ENCODE measurements at places on chromosomes 1 and 21.

GRCh38 chr1:62012095-62012494 is 182.6 kb upstream of the L1TD1 start:
- DNase-seq: no peak

DNA sequence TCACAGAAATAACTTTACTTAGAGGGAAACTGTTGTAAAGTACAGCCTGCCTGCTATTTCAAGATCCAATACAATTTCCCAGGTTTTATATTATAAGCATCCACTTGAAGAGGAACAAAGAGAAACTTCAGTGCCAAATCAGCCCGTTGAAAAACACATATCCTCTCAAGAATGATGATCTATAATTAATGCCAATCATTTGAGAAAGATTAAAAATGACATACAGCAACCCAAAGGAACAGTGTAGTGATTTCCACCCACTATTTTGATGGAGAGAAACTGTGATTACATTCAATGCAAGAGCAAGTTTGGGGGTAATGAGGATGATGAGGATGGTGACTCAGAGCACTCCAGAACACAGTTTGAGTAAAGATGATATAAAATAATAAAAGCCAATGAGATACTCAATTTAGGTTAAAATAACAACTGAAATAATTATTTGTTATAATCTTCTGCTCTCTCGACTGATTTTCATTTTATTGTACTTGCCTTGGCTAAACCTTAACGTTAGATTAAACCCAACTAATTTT is 715.5 kb downstream of the NCAM2 start:
- DNase-seq: no peak

- DNase-seq: no peak
Measured at GRCh38 chr21:41048145-41048544, 119.8 kb upstream of the BACE2 start.

DNA sequence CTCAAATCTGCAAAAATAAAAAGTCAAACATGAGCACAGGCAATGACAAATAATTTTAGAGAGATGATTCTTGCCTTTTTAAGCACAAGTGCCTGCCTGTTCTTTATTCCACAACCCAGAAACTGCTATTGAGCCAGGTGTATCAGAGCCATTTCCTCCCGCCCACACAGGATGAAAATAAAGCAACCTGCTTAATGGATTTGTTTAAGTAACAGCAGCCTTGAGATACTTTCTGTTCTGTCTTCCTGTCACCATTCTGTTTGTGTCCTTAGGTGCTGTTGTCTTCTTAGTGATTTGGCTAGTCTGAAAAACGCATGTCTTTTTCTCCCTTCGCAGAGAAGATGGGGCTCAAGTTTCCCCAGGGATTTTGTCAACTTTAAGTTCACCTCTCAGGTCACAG is 11.4 kb downstream of the RPE65 start:
- no peak for DNase-seq

GRCh38 chr1:20165522-20165951 is 20.4 kb upstream of the UBXN10 start:
- DNase-seq: no peak

GRCh38 chr1:12171206-12172041 is 4.6 kb downstream of the TNFRSF1B start:
- DNase-seq: peak; percentile 45

- no peak for DNase-seq
Measured at GRCh38 chr1:205576805-205577761, 54.7 kb downstream of the ELK4 start.

- DNase-seq: no peak
Measured at GRCh38 chr1:2344744-2345296, 46.5 kb downstream of the MORN1 start.

DNA sequence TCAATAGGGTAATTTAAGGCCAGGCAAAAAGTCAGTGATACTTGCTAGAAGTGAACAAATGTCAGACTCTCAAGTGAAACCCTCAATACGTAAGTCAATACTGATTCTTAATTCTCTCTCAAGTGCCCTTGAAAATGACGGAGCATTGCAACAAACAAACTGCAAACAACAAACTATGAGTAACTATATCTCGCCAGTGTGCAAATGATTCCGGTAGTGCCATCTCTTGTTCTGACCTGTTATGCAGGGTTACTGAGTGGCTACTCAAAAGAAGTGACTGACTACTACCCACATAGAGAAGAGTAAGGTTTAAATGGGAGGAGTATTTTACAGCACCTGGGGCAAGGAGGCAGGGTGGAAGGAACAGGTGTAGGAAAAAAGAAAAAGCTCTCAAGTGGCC is 1.6 kb downstream of the SLC19A2 start:
- no peak for DNase-seq

GRCh38 chr1:225817611-225818061 is 7.7 kb downstream of the EPHX1 start:
- no peak for DNase-seq

GRCh38 chr1:162997499-162998285 is 71.5 kb upstream of the RGS4 start:
- no peak for DNase-seq

- peak; percentile 75 for DNase-seq
Measured at GRCh38 chr1:172845371-172845770, 186.5 kb downstream of the FASLG start.

DNA sequence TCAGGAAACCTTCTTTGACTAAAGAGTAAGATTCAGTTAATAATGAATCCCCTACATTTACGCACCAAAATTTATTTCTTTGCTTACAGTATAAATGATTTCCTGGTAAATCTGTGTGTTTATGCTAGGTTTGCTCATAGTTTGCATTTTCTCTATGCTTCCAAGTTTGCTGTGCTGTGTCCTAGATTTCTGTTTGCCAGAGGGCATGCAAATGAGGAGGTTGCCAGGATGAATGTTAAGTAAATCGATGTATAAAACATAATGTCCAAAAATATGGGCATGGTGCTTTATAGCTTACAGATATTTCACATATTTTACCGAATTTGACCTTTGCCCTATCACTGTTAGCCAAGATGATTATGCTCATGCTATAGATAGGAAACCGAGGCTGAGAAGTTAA is 63.8 kb downstream of the TBX19 start:
- no peak for DNase-seq

DNA sequence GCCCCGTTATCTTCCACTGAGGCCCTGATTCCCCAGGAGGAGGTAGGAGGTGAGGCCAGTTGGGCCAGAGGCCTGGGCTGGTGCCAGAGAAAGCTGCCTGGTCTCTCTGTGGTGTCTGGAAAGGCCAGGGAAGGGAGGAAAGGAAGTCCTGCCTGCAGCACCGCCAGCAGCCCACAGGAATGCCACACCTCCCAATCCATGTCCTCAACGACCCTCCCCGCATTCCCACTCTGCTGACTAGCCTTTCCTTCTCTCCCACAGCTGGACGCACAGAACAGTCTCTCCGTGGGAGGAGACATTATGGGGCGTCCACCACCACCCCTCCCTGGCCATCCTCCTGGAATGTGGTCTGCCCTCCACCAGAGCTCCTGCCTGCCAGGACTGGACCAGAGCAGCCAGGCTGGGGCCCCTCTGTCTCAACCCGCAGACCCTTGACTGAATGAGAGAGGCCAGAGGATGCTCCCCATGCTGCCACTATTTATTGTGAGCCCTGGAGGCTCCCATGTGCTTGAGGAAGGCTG is 18.0 kb downstream of the CSF1 start:
- no peak for DNase-seq

GRCh38 chr1:151915061-151915686 is 5.9 kb upstream of the THEM4 start:
- no peak for DNase-seq

DNA sequence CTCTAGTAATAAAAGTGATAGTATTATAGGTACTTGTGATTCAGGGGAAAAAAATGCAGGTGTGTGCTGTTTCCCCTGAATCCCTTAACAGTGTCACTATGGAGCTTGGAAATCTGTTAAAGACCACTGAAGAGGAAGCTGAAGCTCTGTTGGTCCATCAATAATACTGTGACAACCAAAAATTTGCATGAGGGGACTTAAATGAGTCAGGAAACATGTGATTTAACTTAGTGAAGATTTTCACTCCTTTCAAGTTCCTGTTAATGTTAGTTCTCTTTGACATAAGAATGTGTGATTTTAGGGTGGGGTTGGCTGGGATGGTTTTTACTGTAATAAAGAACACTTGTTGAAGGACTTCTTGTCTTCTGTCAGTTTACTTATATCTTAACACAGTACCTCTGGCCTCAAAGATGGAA is 32.0 kb downstream of the VANGL2 start:
- no peak for DNase-seq

DNA sequence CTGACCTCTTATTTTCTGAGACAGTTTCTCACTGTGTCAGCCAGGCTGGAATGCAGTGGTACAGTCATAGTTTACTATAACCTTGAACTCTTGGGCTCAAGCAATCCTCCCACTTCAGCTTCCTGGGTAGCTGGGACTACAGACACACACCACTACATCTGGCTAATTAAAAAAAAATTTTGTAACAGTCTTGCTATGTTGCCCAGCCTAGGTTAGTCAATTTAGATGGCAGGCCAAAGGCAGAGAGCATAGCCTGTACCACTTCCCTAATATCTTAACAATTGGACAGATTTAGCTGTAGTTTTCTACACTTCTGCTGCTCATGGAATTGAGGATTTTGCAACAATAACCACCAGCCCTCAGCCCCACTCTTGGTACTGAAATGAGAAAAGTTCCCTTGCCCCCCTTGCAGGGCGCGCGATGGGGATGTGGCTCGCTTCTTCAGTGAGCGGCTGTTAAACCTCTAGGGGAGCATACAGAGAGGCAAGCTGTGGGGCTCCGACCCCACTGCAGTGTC is 34.9 kb upstream of the PTGFRN start:
- no peak for DNase-seq

GRCh38 chr21:46285761-46286647 is at the start of gene YBEY:
TSS of gene YBEY (plus strand) at chr21:46286342. CDS start at chr21:46286914, 572 bp downstream.
- DNase-seq: peak; percentile 93

DNA sequence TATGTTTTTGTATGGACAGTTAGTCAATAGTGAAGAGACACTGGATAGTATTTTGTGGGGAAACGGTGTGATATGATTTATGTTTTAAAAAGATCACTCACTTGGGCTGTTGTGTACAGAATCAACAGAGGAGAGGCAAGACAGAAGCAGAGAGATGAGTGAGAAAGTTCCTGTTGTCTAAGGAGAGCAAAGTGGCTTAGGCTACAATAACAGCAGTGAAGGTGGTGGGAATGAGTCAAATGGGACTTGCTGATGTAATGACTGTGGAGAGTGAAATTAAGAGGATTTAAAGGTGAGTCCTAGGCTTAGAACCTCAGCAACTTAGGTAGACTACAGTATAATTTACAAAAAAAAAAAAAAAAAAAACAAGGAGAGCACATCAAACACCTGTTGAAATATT is 169.2 kb upstream of the HP1BP3 start:
- DNase-seq: no peak

GRCh38 chr1:23554481-23555269 is 4.6 kb downstream of the ID3 start:
- DNase-seq: peak; percentile 84

DNA sequence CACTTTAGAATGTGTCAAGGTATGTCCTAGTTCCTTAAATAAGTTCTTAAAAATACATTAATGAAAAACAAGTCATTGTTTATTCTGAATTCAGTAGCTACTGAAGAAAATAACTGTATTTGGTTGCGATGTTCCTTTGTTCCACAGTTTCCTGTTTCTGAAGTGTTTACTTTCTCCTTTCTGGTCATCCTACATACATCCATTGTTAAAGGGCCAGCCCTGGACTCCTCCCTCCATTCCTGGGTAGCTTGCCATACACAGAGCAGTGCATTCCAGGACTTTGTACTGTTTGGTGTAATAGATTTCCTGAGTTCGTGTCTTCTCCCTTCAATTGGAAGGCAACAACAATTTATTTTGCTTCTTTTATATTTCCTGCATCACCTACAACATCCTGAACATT is 845.4 kb upstream of the CXADR start:
- no peak for DNase-seq

DNA sequence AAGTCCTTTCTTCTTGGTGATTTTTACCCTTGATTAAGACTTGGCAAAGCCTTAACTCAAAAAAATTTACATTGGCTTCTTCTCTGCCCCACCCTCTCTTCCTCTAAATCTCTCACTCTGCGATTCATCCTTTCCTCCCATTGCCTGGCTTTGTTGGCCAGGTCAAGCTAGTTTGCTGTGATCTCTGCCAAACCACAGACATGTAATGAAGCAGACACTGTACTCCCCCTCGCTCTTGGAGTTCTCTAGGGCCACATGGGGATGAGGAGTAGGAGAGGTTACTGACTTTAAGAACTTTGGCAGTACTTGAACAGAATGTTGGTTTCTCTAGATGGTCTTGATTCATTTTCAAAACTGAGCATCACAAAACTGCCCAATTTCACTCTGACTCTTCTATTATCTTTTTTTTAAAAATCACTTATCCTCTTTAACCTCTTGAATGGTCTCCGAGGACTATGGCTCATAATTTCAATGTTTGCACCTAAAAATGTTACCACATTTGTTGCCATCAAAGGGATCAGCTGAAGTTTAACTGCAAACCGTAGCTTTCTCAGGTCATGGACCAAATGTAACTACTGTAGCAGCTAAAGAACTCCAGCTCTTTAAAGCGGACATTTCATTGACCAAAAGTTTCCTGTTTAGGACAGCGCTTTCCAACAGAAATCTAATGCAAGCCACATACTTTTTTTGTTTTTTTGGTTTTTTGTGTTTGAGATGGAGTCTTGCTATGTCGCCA is 62.7 kb upstream of the IPO9 start:
- DNase-seq: no peak

DNA sequence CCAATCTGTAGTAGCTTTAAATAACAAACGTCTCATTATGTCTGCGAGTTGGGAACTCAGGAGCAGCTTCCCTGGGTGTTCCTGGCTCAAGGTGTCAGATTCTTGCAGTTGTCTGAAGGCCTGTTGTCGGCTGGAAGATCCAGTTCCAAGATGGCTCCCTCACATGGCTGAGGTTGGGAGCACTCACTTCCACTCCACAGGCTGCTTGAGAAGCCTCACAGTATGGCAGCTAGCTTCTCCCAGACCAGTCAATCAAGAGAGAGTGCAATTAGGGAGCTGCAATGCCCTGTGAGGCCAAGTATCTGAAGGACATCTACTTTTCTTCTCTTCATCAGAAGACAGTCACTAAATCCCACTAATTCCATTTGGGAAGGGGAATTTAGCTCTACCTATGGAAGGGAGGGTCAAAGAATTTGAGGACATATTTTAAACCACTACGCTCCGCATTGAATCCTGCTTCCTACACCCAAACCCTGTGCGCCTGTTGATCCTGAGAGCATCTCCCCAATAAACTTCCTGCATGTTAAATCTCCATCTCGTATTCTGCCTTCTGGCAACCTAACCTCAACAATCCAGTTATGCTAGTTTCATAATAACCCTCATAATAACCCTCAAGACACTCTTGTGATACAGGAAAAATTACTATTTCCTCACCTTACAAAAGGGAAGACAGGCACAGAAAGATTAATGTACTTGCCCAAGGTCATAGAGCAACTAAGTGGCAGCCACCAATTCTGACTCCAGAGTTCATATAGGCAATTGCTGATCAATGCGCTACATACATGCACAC is 3.6 kb upstream of the VPS26C start:
- no peak for DNase-seq

DNA sequence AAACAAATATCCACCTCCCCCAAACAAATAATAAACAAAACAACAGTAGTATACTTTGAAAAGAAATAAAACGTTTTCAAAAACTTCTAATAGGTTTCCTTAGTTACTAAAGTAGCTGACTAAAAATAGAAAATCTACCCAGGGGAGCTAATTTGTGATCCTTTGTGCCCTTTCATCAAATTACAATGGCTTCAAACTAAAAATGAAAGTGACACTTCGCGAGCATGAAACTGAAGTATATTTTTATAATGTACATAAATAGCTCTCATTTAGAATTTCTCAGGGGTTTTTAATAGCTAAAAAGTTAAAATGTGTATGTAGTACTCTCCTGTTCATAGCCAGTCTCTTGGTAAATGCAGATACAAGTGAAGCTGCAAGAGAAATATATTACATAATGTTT is 78.4 kb downstream of the BRINP3 start:
- no peak for DNase-seq

GRCh38 chr21:42467140-42467983 is 28.7 kb downstream of the RSPH1 start:
- no peak for DNase-seq
